ENCODE measurements at places on chromosomes 1 and 21.

GRCh38 chr1:156004843-156005584 lies 15.7 kb downstream of the SSR2 start:
- no peak for DNase-seq

GRCh38 chr1:179016706-179017382 lies 8.8 kb upstream of the FAM20B start:
- peak; percentile 91 for DNase-seq

DNA sequence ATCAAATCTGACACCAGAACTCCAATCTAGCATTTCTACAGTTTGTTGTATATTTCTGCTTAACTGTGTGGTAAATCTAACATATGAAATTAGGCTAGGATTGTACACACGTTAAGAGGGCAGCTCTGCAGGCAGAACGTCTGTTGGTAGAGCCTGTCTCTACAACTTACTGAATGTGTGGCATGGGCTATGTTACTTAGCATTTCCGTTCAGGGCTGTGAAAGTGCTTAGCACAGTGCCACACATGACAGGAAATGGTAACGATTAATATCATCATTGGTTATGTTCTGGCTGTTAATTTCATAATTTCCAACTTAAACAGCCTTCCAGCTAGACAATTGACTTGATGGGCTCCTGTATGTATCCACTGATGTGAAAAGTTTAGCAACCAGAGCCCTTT lies 9.6 kb upstream of the C8B start:
- no peak for DNase-seq

- DNase-seq, result peak; percentile 80
These were observed 99.3 kb downstream of the FMN2 start for GRCh38 chr1:240190881-240191401.

DNA sequence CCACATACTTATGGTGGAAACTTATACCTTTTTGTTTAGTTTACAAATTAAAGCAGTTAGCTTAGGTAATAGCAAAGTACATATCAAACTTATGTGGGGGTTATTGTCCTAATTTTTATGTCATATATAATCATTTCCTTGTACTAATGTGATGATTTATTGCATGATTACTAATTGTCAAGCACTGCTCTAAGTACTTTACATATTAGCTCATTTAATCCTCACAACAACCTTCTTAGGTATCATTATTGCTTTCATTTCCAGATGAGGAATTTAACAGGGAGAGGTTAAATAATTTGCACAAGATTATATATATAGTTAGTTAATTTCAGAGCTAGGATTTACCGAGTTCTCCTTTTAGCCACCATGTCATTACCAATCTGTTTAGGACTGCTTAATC lies 11.9 kb upstream of the SSX2IP start:
- no peak for DNase-seq

DNA sequence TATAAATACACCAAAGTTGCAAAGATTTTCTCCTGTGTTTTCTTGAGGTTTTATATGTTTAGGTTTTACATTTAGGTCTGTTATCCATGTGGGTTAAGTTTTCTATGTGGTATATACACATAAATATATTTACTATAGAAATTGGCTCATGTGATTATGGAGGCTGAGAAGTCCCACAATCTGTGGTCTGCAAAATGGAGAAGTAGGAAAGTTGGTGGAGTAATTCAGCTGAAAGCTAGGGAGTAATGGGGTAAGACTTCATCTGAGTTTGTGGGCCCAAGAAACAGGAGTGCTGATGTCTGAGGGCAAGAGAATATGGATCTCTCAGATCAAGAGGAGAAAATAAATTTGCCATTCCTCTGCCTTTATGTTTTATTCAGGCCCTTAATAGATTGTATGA lies 146.0 kb downstream of the GPATCH2 start:
- no peak for DNase-seq

- DNase-seq, result no peak
These were observed 1.4 kb downstream of the ITGB2 start for GRCh38 chr21:44919111-44919912.

GRCh38 chr21:21415741-21416140 lies 417.5 kb downstream of the NCAM2 start:
- DNase-seq, result no peak

- no peak for DNase-seq
These were observed 199.5 kb downstream of the GPATCH2 start for GRCh38 chr1:217431395-217431794.

- no peak for DNase-seq
These were observed 10.3 kb upstream of the S100A7 start for GRCh38 chr1:153470707-153471106.

DNA sequence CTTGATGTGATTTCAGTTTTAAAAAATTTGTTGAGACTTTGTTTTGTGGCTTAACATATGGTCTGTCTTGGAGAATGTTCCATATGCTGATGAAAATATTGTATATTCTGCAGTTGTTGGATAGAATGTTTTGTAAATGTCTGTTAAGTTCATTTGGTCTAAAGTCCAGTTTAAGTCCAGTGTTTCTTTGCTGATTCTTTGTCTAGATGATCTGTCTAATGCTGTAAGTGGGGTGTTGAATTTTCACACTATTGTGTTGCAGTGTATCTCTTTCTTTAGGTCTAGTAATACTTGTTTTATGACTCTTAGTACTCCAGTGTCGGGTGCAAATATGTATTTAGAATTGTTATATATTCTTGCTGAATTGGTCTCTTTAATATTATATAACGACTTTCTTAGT lies 10.9 kb upstream of the MPC2 start:
- DNase-seq, result no peak

GRCh38 chr1:53108646-53109580 lies 33.5 kb downstream of the SLC1A7 start:
- DNase-seq, result no peak

- DNase-seq, result peak; percentile 47
These were observed 85.0 kb upstream of the KCNJ15 start for GRCh38 chr21:38171723-38172344.

- DNase-seq, result no peak
These were observed 863 bp downstream of the FH start for GRCh38 chr1:241518476-241519307.

DNA sequence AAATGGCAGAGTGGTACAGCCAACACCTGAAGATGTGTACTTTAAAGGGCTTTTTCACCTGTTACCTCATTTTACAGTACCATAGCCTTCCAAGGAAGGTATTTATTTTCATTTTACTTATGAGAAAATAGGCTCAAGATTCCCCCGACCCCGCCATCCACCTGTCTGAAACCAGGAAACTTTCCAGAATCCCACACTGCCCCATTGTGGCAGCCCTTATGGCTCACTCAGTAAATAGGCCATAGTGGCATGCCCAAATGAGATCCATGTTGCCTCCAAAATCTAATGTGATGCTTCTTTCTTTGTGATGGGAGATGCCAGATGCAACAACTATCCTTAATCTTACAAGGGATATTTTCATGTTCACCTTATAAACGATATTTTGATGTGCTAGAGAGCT lies 97.8 kb downstream of the EBNA1BP2 start:
- DNase-seq, result no peak

DNA sequence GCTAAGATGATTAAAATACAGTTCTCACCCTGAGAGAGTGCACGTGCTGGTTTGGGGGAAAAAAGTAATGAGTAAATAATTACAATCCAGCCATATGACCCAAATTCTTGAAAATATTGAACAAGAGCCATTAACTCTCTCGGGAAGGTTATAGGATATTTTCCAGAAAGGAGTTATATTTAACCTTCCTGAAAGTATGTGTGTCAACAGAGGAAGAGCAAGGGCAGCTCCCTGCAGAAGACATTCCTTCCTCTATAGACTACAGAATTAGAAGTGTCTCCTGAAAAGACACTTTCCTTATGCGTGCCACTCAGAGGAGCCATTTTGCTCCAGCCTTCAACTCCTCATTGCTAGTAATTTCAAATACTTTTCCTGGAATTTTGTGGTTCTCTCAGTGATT lies 648.7 kb downstream of the USP25 start:
- DNase-seq, result no peak

DNA sequence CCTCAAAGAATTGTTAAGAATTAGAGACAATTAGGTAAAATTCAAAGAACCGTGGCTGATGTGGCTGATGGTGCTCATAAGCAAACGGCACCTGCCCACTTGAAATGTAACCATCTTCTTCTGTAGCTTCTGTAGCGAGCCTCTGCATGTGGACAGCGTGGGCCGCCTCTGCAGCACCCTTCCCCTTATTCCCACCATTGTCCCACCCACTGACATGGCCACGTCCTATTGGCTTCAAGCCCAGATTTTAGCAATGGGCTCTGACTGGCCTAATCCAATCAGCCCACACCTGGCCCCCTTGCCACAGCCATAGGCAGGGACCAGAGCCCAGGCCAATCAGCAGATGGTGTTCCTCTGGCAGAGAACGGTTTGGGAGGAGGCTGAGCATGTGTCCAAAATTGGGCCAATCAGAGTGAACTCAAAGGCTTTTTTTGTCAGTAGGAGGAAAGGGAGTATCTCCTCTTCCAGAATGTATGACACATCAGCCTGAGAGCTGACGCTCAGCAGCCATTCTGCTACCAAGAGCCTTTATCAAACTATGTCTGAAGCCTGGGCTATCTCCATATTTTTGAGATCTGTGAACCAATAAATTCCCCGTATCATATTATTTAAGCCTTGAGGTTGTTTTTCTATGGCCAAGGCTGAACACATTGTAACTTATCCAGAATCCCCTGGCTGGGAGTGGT lies 518.5 kb downstream of the SMYD3 start:
- no peak for DNase-seq

GRCh38 chr1:6601049-6601922 lies 1.4 kb downstream of the KLHL21 start:
- DNase-seq, result peak; percentile 71

GRCh38 chr1:32179193-32179442 lies 357 bp upstream of the TXLNA start:
- no peak for DNase-seq

- no peak for DNase-seq
These were observed 670.2 kb upstream of the CXADR start for GRCh38 chr21:16842696-16843035.

DNA sequence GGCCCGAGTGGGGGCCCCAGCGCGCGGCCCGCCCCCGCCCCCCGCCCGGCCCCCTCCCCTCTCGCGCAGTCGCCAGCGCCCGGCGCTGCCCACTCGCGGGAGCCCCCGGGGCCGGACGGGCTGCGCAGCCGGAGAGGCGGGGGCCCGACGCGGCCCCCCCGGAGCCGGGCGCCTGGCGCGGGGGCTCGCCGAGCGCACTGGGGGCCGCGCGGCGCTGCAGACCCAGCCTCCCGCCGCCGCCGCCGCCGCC lies 146 bp upstream of the ZNF362 start:
- no peak for DNase-seq
